Activated T-helper 1 cell treated with anti-CD3 and anti-CD28 coated beads, Interleukin-12 subunit alpha, Interleukin-12 subunit beta, Interleukin-2, Interleukin-4 antibody, amounts not matched to agents 30 ng/mL and 10 ng/mL and 1 ng/mL, durations not matched to agents 14 hours and 24 hours and 36 hours (primary cell): ENCODE measurements at places on chromosomes 1 and 21. TPM values are rescaled to one million over a fixed set of nuclear protein-coding genes. Genes with fewer than 3 reads are reported as not detected.

GBP4 gene
- total RNA-seq, result 36.8 and 37.5 TPM in 2 replicates

SUSD4 gene
- not detected in 2 replicates for total RNA-seq

TMCO4 gene
- 14.0 and 15.1 TPM in 2 replicates for total RNA-seq

- peaks cover 10% of the 10 kb centered on the region for H3K27me3 ChIP-seq
- no peaks in the 10 kb centered on the region for H3K36me3 ChIP-seq
- no peak overlapping the region for H3K4me3 ChIP-seq
- DNase-seq, result no peak
- peaks cover 12% of the 10 kb centered on the region for H3K4me1 ChIP-seq
Measured at GRCh38 chr1:109874445-109874844, 36.2 kb upstream of the CSF1 start.

- H3K4me3 ChIP-seq, result no peak overlapping the region
- H3K27me3 ChIP-seq, result no peaks in the 10 kb centered on the region
- no peaks in the 10 kb centered on the region for H3K4me1 ChIP-seq
- no peak overlapping the region for H3K27ac ChIP-seq
- no peaks in the 10 kb centered on the region for H3K36me3 ChIP-seq
- no peak for DNase-seq
Measured at GRCh38 chr1:227924168-227924832, 23.4 kb downstream of the WNT9A start.

DNA sequence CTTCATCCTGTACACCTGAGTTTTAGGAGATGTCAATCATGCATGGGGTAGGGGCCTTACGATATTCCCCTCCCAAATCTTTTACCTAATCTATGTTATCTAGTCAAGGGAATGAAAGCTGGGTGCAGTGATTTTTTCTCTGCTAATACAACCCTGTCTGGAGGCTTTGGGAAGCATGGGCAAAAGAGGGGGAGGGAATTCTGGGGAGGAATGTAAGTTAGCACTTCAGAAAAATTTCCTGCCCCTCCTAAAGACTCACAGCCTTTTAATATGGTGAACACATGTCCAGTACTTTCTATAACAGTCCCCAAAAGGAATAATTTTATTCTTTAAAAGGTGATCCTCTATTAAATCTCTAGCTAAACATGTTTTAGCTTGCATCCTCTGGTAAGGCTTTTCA is 25.6 kb upstream of the PRELP start:
- DNase-seq, result no peak
- H3K27ac ChIP-seq, result no peak overlapping the region
- no peaks in the 10 kb centered on the region for H3K36me3 ChIP-seq
- peaks cover 23% of the 10 kb centered on the region for H3K27me3 ChIP-seq
- no peaks in the 10 kb centered on the region for H3K4me1 ChIP-seq

- peaks cover 12% of the 10 kb centered on the region for H3K4me1 ChIP-seq
- H3K36me3 ChIP-seq, result peaks cover 7% of the 10 kb centered on the region
- H3K27ac ChIP-seq, result no peak overlapping the region
Measured at GRCh38 chr1:25503551-25504426, 39.6 kb upstream of the LDLRAP1 start.

DNA sequence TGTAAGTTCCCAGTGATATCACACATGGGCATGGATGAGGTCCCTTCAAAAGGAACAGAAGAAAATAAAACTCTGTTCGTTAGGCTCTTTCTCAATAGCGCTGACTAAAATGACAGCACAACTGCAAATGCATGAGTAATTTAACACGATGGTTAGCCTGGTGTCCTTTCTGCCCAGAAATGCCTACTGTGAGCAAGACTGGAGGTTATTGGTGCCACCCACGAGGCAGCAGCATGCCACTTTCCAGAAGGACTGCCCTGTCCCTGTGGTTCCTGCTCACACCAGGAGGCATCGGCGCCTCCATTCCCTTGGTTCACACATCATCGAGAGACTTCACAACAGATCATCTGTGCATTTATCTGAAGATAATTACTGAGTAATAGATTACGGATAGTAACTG is 26.2 kb downstream of the VPS26C start:
- peaks cover 41% of the 10 kb centered on the region for H3K36me3 ChIP-seq
- H3K27me3 ChIP-seq, result no peaks in the 10 kb centered on the region
- peak overlapping the region; percentile 12 for H3K27ac ChIP-seq
- peaks cover 83% of the 10 kb centered on the region for H3K4me1 ChIP-seq
- no peak overlapping the region for H3K4me3 ChIP-seq

DNA sequence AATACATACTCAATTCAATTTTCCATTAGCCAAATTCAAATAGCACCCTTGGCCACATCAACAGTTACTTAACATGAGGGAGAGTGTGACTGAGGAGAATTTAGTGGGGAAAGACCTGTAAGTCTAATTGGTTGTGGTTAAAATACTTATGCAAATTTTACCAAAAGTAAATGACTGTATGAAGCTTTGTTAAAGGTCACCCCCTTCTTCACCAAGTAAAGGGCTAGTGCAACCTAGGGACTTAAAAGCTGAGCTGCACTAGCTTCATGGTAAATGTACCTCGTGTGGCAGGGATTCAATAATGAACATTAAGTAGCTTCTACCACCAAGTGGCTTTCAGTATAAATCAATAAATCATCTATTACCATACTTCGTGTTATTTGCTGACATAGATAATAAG is 372.0 kb downstream of the NTNG1 start:
- H3K4me1 ChIP-seq, result no peaks in the 10 kb centered on the region
- no peaks in the 10 kb centered on the region for H3K27me3 ChIP-seq
- H3K27ac ChIP-seq, result no peak overlapping the region
- DNase-seq, result no peak

DNA sequence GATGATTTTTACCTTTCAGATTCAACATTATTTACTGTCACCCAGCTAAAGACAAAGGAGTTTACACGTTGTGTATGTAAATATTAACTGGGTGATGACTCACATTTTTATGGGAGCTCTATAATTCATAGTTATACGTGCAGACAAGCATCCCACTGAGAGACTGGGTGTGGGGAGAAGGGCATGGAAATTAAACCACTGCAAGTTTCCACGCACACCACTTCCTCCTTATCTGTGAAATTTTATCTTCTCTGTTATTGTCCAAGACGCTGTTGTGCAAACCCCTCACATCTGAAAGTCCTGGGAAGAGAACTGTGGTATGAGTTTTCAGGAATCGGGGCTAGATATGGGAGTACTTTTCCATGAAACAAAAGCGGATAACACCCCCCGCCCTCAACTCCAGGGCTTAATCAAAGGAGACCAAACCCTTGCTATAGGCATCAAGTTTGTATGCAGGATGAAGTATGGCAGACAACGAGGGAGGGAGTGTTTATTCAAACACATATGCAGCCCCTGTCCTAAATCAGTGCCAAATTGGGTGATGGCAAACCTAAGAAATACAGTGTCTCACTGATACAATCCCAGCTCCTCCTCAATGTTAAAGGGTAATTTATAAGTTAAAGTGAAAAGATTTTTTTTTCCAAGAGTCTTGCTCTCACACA is 23.3 kb upstream of the DPT start:
- H3K27ac ChIP-seq, result no peak overlapping the region
- DNase-seq, result no peak
- no peak overlapping the region for H3K4me3 ChIP-seq
- peaks cover 9% of the 10 kb centered on the region for H3K27me3 ChIP-seq
- H3K36me3 ChIP-seq, result no peaks in the 10 kb centered on the region
- no peaks in the 10 kb centered on the region for H3K4me1 ChIP-seq

- DNase-seq, result no peak
- no peak overlapping the region for H3K4me3 ChIP-seq
- H3K27ac ChIP-seq, result no peak overlapping the region
- H3K36me3 ChIP-seq, result peaks cover 29% of the 10 kb centered on the region
Measured at GRCh38 chr1:3895279-3895950, 4.7 kb downstream of the C1orf174 start.

DNA sequence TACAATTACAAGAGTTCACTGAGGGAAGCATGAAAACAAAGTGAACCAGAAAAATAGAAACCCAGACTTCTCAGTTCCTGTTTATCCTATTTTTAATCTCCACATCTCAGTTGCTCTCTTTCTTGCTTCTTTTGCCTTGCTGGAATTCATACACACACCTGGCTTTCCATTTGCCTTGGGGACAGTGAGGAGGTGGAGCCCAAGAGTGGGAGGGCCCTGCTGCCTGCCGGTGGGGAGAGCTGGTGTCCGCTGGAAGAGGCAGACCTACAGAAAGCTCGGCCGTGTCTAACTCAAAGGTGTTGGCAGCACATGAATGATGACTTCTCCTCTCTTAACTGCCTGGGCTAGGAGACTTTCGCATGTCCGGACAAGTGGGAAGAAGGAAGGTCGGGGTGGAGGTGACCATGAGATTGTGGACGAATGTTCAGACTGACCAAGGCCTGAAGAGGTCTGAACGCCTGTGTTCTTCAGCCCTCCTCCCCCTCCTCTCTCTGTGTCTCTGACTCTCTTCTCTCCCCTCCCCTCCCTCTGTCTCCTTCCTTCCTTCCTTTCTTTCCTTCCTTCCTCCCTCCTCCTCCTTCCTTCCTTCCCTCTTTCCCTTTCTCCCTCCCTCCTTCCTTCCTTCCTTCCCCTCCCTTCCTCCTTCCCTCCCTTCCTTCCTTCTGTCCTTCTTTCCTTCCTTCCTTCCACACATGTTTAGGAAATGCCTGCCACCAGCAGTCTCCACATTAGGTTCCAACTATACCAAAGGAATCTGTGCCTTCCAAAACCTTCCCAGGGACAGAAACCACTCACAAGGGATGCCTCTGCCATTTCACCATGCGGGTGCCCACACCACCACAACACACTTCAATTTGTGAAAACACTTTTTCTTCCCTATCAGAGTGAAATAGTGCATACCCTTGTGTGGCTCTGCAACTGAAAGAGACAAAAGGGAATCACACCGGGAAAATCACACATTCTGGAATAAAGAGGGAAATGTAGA is 157.3 kb upstream of the RUNX1 start:
- H3K4me3 ChIP-seq, result no peak overlapping the region
- peaks cover 1% of the 10 kb centered on the region for H3K27me3 ChIP-seq
- no peaks in the 10 kb centered on the region for H3K36me3 ChIP-seq
- peaks cover 33% of the 10 kb centered on the region for H3K4me1 ChIP-seq
- no peak for DNase-seq
